IPS-NIHi11 (cell line): ENCODE measurements at places on chromosomes 5 and 9.

- DNase-seq, result no peak
Observed at GRCh38 chr5:168932400-168933189, 353.4 kb upstream of the PANK3 start.

- DNase-seq, result peak; percentile 25
Observed at GRCh38 chr5:151597749-151598148, 6.6 kb upstream of the FAT2 start.

- no peak for DNase-seq
Observed at GRCh38 chr9:78544230-78544629, 247.3 kb downstream of the PSAT1 start.

- no peak for DNase-seq
Observed at GRCh38 chr5:14983666-14984441, 112.3 kb upstream of the ANKH start.
